ENCODE measurements at places on chromosomes 5 and 9.

GRCh38 chr5:8897316-8897715 lies 648.6 kb downstream of the SEMA5A start:
- DNase-seq = no peak

- no peak for DNase-seq
Observed at GRCh38 chr9:37341704-37342103, 80.8 kb upstream of the GRHPR start.

- no peak for DNase-seq
Observed at GRCh38 chr5:143019157-143019556, 249.0 kb downstream of the ARHGAP26 start.

DNA sequence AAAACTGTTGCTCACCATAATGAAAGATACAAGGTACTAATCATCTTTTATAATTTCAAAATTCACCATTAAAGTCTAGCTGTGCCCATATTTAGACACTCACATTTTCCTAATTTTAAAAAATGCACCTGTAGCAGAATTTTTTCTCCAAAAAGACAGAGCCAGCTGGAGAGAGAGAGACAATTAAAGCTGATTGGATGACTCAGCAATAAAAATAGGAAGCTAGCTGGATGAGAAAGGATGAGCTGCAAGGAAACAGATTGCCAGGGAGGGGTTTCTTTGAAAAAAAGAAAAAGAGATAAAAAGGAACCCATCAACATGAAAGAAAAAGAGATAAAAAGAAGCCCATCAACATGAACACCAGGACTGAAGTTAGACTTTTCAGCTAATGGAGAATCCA lies 73.8 kb downstream of the HCN1 start:
- DNase-seq = no peak

DNA sequence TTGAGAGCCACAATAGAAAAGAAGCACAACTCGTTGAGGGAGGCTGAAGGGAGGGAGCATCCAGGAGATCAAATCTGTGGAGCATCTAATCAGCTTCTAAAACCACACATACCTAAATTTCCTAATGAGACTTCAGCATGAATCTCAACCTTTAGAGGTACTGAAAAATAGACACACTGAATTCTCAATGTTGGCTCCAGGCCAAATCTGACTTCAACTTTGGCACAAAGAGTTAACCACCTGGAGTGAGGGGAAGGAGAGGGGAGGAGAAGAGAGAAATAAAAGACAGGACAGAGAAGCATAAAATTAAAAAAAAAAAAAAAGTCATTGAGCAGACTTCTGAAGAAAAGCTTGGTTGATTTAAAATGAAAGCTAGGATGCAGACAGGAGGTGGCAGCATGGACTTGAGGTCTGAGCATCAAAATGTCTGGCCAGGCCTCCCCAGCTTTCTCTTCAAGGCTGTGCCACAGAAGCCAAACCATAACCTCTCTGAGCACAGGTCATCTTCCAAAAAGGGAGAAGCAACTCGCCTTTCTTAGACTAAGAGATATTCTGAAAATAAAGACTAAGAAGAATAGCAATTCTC lies 205.6 kb downstream of the DENND1A start:
- DNase-seq = peak; percentile 60

DNA sequence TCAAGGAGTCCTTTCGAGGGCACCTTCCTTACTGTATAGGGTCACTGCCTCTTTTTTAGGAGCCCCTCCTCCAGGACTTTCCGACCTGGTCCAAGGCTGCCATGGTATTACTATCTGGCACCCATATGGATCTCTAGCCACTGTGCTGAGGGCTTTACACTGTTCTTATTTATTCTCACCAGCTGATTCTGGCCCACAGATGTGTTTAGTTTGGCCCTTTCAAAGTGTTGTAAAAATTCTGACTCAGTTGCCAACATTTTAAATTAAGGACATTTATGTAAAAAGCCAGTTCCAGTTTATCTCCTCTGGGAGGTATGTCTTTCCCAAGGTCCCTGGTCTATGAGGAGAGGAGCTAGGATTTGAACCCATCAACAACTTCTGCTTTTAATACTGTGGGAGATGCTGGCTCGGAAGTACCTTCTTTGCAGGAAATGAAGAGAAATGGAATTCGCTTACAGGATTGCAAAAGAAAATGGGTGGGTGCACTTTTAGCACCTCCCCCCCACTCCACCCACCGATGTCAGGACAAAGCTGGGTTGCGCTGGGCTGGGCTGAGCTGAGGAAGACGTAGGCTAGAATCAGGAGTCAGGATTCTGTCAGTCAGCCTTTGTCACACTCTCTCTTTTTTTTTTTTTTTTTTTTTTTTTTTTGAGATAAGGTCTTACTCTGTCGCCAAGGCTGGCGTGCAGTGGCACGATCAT lies 7.8 kb downstream of the JADE2 start:
- DNase-seq = no peak

DNA sequence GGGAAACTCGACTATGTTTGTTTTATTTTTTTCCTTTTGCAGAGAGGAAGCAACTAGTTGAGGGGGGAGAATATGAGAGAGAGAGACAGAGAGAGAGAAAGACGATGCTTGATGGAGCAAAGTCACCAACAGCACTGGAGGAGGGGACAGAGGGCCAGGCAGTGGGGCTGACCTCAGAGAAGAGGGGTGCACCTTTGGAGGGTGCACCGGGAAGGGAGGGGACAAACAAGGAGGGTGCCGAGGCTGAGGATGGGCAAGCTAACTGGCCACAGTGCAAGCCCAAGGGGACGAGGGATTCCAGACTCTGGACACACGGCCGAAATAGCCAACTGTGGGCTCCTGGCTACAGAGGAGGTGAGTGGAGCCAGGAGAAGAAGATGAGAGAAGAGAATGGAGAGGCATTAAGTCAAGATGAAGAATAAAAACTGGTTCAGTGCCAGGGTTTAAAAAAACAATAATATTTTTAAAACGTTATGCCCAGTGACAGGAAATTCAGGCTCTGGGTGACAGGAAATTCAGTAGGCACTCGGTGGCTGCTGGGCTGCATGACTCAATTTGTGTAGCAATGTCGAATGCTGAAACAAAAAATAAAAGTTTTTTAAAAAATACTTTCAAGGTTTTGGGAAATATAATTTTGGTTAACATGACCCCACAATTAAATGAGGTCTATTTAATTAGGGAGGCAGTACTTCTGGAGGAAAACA lies 13.3 kb upstream of the GLRX start:
- no peak for DNase-seq

- DNase-seq = no peak
Observed at GRCh38 chr9:100090880-100091279, 7.9 kb downstream of the ERP44 start.

DNA sequence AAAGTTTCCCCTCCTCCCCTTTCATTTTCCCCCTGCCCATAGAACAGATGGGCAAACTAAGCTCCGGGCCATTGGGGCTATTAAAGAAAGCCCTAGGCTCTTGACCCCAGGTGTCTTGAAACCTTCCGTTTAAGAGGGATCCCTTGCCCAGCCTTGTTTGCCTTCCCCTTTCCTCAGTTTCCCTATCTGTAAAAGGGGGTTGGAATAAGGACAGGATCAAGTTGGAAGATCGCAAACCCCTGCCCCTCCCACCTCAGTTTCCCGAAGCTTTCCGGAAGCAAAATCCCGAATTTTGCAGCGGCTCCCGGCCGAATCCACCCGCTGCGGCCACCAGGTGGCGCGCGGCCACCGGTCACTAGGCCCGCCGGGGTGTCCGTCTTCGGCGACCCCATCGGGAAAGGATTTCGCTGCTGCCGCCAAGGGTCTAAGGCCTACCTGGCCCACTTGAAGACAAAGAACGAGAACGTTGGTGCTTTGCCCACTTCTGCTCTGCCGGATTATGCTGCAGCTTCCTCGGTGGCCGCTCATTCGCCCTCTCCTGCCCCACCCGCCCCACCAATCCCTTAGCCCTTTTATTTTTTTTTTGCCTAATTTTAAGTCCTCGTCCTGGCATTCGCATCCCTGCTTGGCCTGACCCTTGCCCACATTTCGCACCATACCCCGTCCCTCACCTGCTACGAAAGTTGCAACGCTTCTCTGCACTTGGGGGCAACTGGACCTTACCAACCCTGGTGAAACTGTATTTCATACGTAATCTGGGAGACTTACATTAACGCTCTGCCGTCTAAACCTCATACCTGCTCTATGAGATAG lies 962 bp upstream of the NR6A1 start:
- peak; percentile 75 for DNase-seq

DNA sequence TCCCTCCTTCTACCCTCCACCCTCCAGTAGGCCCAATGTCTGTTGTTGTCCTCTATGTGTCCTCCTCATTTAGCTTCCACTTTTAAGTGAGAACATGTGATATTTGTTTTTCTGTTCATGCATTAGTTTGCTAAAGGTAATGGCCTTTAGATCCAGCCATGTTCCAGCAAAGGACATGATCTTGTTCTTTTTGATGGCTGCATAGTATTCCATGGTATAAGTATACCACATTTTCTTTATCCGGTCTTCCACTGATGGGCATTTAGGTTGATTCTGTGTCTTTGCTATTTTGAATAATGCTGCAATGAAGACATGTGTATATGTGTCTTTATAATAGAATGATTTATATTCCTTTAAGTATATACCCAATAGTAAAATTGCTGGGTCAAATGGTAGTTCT lies 232.5 kb upstream of the PRR16 start:
- DNase-seq = no peak

DNA sequence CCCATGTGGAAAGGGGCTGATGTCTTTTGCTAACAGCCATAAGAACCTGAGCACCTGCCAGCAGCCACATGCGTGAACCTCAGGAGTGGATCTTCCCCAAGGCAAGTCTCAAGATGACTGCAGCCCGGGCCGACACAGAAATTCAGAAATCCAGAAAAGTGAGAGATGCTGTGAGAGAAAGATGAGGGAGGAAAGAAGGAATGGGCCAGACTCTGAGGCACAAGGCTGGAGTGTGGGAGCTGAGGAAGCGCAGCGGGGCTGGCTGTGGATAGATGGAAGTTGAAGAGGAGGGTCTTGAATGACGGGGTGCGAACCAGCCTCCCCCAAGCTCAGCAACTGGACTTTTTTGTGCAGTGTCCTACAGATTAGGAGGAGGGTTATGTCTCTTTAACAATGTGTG lies 337.8 kb downstream of the GADD45G start:
- DNase-seq = no peak

GRCh38 chr5:167694325-167695147 lies 596.9 kb upstream of the WWC1 start:
- DNase-seq = no peak

DNA sequence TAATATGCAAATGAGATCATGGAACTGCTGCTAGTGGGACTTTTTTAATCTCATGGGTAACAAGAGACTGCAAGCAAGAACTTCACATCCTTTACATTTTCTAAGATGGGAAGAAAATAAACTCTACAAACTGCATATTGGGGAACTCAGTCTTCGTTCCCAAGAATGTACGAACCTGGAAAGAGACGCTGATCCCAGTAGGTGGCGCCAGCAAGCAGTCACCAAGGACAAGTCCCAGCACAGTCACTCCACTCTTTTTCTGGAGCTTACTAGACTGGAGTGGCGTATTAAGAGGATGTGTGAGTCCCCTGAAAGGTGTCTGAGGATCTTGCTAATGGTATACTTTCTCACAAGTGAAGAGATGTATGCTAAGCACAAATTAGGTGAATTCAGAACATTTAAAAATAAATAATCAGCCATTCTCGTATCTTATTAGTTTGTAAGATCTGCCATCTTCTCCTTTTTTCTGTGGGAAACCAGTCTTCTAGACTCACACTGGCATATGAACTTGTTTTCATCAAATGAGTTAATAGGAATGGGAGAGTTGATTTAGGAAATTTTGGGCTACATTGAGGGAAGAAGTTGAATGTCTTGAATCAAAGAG lies 16.0 kb upstream of the PUM3 start:
- peak; percentile 66 for DNase-seq

GRCh38 chr5:157025093-157025698 lies 33.7 kb downstream of the HAVCR1 start:
- DNase-seq = no peak

DNA sequence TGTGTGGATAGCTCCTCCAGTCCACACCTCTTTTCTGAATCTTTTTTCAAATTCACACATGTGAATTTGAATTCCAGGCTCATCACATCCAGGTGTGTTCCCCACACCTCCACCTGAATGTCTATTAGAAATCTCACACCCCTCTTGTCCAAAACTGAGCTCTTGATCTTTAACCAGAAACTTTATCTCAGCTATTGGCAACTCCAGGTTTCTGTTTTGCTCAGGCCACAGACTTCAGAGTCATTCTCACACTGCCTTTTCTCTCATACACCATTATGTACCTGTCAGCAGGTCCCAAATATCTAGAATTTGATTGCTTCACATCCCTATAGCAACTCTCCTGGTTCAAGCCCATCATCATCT lies 11.6 kb downstream of the NIPSNAP3B start:
- no peak for DNase-seq

DNA sequence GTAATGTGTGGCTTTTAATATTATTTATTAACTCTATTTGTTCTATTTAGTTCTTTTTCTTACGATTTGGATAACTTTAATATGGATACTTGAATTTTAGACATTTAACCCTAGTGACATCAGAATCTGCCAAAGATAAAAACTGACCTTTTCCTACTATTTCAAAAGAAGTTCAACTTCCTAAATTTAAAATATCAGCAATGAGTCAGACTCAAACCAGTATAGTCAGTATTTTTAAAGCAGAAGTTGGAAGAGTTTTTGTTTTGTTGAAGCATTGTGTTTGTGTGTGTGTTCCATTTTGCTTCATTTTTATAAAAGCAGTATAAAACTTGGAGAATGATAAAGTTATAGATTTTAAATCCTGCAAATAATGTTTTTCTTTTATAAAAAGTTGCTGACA lies 251.8 kb upstream of the RASA1 start:
- DNase-seq = no peak

GRCh38 chr9:121486043-121486442 lies 13.6 kb downstream of the GGTA1 start:
- no peak for DNase-seq

- peak; percentile 67 for DNase-seq
Observed at GRCh38 chr9:109600142-109600541, 102.0 kb upstream of the PTPN3 start.

- DNase-seq = no peak
Observed at GRCh38 chr9:136180586-136180985, 24.3 kb downstream of the LHX3 start.

GRCh38 chr9:136140046-136140445 lies 21.4 kb upstream of the TMEM250 start:
- DNase-seq = no peak

GRCh38 chr5:14829396-14829795 lies 42.2 kb downstream of the ANKH start:
- peak; percentile 33 for DNase-seq

DNA sequence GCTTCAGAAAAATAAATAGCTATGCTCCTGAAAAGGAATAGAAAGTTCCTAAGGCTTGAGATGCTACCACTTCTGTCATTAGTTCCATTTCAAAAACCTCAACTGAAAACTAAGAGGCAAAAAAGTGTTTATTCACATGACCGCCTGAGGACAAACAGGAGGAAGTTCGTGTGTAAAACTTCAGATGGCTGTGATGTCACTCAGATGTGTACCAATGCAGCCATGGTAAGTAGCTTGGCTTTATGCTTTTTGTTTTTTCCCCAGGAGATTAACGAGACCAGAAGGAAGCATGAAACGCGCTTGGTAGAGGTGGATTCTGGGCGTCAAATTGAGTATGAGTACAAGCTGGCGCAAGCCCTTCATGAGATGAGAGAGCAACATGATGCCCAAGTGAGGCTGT lies 33.0 kb downstream of the LMNB1 start:
- no peak for DNase-seq

GRCh38 chr5:55160493-55161209 lies 680 bp downstream of the GPX8 start:
- DNase-seq = peak; percentile 91

All from AG08395 (cell line).